Epithelial cell of prostate (primary cell): ENCODE measurements at places on chromosomes 1 and 21.

GRCh38 chr21:36169470-36170128 lies 13.0 kb downstream of the DOP1B start:
- no peak for DNase-seq

GRCh38 chr1:83033682-83034081 lies 965.2 kb downstream of the TTLL7 start:
- DNase-seq, result no peak

DNA sequence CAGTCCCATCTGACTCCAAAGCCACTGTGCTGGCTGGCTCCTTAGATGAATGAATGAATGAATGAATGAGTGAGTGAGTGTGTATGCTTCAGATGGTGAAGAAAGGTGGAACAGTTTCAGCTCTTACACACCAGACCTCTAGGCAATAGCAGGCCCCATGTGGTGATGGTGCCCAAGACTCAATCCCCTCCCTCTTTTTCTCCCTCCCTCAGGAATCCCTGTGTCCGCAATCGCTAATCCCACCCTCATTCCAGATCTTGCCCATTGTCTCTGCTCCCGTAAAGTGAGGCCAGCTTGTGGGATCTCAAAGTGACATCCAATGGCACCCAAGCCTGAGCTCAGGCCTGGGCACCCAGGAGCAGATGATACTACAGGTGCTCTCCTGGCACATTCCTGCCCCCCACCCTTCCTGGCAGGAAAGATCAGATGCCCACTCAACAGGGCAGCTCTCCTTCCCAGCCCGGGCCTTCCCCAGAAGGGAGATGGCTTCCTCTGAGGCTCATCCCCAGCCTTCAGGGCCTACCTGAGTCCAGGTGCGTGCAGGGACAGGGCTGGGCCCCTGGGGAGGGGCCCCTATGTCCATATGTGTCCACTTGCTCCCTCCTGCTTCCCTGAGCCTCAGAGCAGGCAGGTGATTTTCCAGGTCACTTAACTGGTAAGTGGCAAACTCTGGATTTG lies 106.4 kb downstream of the HMGB4 start:
- DNase-seq, result no peak

DNA sequence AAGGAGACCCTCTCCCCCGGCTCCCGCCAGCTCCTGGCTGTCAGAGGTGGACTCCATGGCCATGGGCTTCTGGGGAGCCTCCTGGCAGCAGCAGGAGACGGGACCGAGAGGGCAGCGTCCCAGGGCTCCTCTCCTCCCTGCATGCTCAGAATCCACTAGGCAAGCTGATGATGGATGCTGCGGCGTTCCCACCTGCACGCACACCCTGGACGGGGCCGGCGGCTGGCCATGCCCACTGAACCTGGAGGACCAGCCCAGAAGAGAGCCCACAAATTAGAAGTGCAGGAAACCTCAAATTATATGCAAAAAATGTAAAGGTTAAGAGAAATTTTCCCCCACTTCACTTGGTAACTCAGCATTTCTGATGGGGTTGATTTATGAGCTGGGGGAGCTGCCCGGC lies 77.3 kb upstream of the ARHGEF16 start:
- no peak for DNase-seq

- DNase-seq, result no peak
Observed at GRCh38 chr1:83978056-83978455, 20.9 kb downstream of the TTLL7 start.

DNA sequence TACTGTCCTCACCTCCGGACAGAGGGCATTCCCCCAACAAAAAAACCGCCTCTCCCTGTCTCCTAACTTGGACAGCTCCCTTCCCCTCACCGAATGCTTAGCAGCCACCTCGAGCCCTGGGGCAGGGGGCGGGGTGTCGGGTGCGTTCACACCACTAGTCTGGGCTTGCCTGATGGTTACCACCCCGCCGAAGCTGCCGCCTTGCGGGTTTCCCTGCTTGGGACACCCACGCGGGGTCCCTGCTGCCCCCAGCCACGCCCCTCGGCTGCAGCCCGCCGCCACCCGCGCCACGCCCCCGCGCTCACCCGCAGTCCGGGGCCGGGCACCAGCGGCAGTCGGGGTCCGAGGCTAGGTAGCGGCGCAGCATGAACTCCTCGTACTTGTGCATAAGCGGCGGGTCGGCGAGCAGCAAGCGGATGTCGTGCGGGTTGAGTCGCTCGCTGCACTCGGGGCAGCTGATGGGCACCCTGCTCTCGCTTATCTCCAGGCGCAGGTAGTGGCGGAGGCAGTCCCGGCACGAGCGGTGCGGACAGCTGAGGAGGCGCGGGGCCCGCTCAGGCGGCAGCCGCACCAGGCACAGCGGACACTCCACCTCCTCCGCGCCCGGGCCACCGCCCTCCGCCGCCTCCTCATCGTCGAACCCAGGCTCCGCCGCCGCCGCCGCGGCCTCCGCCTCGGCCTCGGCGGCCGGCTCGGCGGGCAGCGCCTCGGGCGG lies 706 bp downstream of the RNF19B start:
- no peak for DNase-seq

DNA sequence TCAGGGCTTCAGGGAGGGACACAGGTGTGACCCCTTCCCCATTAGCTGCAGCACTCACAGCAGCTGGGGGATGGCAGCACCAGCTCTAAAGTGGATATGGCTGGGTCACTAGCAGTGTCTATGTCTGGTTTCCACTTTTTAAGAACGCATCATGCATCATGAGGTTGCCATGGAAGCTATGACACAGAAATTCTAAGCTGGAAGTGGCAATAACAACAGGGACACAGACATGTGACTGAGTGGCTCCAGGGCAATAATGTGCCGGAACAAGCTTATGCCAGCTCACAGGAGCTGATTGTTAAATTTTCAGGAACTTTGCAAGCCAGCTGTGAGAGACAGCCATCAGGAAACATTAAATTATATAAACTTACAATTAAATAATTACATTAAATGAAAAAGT lies 51.2 kb upstream of the NFASC start:
- DNase-seq, result no peak

DNA sequence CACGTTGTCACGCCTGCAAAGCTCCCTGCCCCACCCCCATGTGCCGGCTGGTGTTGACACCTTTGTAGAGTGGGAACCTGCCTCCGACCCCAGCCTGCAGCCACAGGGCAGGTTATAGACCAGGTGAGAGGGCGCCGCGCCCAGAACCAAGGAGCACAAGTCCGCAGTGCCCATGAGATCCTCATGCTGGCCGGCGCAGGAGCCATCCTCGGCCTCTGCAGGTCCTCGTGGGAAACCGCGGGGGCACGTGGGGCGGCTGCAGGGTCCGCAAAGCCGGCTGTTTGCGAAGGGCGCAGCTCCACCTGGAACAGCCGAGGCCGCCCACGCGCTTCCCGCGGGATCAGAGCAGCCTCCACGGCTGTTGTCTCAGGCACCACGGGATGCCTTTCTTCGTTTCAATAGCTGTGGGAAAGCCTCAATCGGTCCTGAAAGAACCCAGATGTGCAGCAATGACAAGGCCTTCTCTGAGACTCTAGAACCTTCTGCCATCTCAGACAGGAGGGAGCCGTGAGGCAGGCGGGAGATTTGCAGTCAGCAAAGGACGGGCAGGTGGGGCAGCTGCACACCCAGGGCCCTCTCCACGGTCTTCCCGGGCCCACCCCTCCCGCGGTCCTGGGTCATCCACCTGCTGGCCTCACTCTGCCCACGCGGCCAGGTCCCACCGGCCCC lies 29.9 kb downstream of the POFUT2 start:
- no peak for DNase-seq

DNA sequence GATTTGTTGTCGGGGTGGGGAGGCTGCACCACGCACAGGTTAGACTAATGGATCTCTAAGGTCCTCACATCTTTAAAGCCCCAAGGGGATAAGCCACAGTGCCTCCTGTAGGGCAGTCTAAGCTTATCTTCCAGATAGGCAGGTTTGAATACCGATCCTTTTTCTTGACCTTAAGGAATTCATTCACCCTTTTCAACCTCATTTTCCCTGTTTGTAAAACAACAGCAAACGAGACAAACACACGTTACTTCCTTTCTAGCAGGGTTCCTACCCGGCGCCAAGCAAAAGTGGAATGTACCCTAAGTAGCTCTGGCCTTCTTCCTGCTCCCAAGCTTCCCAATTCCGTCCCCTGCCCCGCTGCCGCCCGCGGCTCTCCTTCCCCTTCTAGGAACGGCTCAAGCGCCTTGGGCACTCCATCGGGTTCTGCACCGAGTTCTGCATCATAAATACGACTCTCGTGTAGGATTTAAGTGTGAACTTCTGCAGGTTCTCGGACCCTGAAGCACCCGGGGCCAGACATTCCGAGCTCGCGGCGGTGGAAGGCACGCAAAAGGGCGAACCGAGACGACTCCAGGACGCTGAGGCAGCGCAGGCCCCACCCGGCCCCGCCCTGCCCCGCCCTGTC lies 548 bp upstream of the CDC20 start:
- DNase-seq, result no peak

DNA sequence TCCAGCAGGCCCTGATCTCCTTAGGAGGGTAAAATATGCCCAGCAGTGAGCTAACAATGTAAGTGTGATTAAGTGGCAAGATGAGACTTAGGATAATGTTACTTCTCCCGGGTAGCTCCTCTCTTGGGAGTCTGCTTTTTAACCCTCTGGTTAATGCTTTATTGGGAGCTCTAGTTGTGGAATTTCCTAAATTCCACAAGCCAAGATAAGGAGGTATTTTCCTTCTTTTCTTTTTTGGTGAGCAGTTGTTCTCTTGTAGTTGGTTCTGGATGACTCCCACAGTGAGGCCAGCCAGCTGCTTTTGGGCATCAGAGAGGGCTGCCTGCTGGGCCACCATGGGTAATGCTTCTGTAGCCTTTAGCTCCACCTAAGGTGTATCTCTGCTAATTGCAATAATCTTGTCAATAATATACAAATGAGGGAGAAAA lies 19.3 kb downstream of the C1orf52 start:
- no peak for DNase-seq

GRCh38 chr21:46160907-46161632 lies 5.7 kb upstream of the FTCD start:
- no peak for DNase-seq

DNA sequence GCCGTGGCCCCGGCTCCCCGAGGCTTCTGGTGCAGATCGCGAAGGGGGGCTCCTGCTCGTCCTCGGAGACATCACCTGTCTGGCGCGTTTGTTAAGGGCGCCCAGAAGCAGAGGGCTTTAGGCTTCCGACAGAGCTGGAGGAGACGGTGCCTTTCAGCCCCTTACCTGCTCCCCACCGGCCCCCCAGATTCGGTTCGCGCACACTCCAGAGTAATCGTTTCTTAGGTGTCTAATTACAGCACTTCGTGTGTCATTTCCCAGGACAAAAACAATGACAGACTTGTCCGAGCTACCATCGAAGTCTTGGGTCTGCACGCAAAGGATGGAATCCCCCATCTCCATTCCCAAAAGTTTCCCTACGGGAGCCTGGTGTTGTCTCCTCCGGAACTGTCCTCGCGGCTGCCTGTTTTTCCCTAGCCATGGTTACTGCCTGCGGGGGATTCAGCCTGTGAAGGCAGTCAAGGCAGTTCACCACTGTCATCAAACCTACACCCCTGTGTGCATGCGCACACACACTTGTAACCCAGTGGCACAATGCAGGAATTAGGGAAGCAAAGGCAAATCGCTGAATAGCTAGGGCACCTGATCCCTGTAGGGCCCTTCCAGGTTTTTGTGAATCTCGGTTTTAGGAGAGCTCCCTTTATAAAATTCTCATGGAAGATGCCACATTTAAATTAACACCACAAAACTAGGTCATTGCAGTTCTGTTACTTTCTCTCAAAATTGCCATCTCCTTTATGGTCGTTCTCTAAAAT lies 738 bp upstream of the CDC42BPA start:
- no peak for DNase-seq

- no peak for DNase-seq
Observed at GRCh38 chr1:12194666-12195216, 27.9 kb downstream of the TNFRSF1B start.

DNA sequence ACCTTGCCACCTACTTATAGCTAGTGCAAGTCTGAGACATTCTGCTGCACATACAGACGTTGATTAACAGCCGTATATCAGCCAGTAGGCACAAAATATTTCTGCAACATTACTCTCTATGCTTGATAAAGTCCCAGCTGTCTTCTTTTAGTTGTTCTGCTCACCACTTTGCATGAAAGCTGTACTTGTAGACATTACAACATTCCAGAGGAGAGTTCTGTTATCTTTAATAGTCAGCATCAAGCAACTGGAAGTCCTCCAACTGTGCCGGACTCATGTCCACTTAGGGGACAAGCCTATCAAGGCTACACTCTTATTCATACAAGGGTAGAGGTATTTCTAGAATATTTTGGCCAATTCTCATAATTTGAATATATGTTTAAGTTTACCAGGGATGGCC lies 50.0 kb downstream of the CACHD1 start:
- no peak for DNase-seq

DNA sequence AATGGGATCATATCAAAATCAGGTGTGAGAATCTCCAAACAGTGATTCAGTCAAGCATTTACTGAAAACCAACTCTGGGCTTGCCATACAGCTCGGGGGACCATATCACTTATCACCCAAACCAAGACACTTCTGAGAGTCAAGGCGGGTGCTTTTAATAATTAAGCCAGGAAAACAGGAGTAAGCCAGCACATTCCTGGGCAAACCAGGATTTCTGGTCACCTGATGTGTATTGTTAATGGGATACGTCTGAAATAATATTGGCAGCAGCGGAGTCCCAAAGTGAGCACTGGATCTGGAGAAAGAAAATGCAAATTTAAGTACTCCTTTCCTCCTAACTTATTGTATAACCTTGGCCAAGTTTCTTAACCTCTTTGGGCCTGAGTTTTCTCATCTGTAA lies 17.6 kb downstream of the OSCP1 start:
- no peak for DNase-seq

- no peak for DNase-seq
Observed at GRCh38 chr1:62423580-62424242, 13.1 kb upstream of the USP1 start.

DNA sequence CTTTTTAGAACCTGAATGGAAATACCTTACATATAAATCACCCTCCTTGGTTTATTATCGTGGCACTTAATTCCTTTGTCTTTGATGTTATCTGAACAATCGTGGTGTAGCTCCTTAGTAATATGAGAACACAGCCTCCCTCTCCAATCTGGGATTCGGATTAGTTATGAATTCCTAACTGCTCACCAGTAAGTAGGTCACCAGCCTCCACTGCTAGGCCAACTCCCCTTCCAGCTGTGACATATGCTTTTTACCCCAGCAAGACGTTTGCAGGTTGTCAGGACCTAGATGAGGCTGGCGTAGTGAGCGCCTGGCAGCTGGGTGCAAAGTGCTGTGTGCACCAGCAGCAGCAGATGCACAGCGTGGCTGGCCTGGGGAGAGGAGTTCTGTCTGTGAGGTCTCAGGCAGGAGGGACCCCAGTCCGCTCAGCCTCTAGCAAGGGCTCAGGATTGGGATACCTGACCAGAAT lies 38.2 kb downstream of the NTPCR start:
- DNase-seq, result no peak

GRCh38 chr1:8552820-8553397 lies 235.0 kb downstream of the SLC45A1 start:
- no peak for DNase-seq
